ENCODE measurements at places on chromosomes 5 and 9. TPM values are rescaled to one million over a fixed set of nuclear protein-coding genes. Genes with fewer than 3 reads are reported as not detected.

The NTNG2 gene
- 0.50 TPM for total RNA-seq

The ZNF454 gene
- not detected for total RNA-seq

The TAF1L gene
- total RNA-seq, result not detected

- peak; percentile 18 for DNase-seq
These were observed 65.8 kb downstream of the MTX3 start for GRCh38 chr5:79924936-79925893.

DNA sequence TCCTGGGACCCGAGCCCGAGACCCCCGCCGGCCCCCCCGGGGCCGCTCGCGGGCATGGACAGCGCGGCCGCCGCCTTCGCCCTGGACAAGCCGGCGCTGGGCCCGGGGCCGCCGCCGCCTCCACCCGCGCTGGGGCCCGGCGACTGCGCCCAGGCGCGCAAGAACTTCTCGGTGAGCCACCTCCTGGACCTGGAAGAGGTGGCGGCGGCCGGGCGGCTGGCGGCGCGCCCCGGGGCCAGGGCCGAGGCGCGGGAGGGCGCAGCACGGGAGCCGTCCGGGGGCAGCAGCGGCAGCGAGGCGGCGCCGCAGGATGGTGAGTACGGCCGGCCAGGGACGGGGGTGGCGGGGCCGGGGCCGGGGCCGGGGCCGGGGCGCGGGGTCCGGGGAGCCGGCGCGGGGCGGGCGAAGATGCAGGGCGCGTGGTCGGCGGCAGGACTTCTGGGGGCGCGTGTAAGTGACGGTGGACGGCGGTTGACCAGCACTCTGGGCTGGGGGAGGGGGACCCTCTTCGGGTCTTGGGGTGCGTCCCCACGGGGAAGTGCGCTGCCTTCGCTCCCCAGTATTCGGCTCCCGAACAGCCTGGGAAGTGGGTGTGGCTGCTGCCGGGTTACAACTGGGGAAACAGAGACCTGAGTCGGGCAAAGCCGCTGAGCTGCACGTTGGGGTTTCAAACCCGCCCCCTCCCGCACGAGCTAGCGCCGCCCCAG lies 520 bp downstream of the PRRX2 start:
- no peak for DNase-seq

DNA sequence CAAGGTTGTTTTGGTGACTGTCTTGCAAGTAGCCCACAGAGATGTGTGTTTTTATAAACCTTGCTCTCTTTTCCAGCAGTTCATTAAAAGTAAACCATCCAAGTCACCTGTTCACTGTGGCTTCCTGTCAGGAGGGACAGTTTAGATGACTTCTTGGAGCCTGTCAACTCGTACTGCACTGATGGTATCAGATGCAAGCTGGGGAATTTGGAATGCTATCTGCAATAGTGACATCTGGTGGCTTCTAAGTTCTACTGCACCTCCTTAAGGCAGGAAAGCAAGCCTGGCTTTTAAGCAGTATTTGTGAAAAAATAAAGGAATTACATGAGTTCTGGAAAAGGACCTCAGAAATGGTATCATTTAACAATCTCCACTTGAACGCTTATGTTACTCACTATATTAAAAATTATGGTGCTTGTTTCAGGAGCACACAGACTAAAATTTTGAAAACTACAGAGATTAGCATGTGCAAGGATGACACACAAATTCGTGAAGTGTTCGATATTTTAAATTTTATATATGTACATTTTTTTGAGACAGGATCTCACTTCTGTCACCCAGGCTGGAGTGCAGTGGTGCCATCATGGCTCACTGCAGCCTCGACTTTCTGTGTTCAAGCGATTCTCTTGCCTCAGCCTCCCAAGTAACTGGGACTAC lies 164.0 kb downstream of the TTC39B start:
- DNase-seq, result peak; percentile 48

DNA sequence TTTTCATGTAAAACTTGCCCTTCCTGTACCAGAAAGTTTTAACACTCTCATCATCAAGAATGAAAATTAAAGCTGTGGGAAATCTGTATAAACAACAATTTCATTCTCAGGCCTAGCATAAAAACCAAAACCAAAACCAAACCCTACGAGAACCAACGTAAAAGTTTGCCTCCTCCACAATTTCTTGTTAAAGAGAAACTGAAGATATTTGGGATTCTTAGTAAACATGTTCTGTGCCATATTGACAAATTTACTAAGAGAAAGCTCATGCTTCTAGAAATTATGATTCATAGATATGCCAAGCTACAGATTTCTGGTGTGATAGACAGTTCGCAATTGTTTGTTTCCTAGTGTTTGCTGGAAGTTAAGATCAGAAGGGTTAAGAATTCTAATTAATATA lies 801.0 kb upstream of the NUDT12 start:
- no peak for DNase-seq
